COR-L47 (cell line): ENCODE measurements at places on chromosomes 4 and X.
A peak's percentile ranks its signal among the peaks of the same experiment; 100 is the strongest.

- DNase-seq, result no peak
Observed at GRCh38 chr4:175762582-175762981, 49.5 kb downstream of the GPM6A start.

GRCh38 chr4:27020603-27021002 lies 160.0 kb downstream of the STIM2 start:
- no peak for DNase-seq

DNA sequence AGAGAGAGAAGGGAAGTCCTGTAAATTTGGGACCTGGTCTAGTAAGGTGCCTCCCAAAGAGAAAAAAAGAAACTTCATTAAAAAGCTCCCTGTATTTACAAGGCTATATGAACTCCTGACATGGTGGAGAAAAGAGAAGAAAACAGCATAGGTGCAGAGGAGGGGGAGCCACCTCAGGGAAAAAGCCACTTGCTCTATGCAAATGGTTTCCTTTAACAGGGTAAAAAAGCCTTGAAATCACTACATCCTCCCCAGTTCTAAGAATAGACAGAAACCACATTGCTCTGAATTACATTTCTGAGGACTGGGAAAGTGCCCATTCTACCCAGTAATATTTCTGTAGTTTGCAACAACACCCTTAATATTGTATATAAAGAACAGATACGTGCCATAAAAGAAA lies 165.5 kb downstream of the KLF8 start:
- DNase-seq, result no peak

GRCh38 chr4:121698236-121698671 lies 1.5 kb upstream of the ANXA5 start:
- no peak for DNase-seq

DNA sequence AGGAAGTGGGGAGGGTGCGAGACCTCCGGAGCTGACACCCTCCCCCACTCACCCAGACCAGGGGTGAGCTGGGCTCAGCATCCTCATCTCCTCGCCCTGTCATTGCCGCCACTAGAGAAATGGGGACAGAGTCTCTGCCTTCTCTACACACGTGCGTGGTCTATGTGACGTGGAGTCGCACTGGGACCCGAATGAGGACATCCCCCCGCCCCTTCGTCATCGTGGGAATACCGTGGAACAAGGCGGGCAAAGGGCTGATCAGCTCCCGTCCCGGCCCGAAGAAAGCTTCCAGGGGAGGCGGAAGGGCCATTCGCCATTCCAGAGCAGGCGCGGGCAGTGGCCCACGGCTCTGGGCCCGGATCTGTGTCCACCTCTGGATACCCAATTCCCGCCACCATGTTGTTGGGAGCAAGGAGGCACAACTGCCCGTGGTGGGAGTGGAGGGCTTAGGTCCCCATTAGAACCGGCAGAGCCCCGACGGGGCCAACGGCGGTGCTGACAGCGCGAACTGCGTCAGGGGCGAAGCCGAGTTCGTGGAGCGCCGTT lies 12.0 kb downstream of the HMX1 start:
- DNase-seq, result no peak

DNA sequence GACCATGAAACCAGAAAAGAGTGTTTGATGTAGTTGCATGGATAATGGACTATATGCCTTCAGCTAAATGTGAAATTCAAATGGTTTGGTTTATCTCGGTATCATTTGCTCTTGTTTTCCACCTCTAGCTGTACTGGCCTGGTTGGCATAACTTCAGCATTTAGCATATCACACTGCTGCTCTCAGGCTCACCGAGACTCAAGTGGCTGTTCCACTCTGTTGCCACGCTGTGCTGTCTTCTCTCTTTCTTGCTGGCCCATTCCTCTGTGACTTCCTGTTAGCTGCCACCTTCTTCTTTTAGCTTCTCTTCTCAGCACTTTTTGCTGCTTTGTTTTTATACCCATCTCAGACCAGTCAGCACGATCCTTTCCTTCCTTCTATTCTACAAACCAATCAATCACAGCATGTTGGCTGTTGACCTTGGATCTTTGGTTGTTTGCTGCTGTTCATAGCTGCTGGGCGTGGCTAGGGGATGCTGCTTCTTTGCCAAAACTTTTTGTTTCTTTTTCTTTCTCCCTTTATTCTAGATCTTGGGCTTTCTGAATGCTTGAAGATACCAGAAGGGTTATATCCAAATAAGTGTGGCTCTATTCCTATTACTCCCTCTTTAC lies 24.0 kb downstream of the INTS6L start:
- no peak for DNase-seq

GRCh38 chrX:45888518-45888917 lies 656.7 kb downstream of the ZNF674 start:
- no peak for DNase-seq

DNA sequence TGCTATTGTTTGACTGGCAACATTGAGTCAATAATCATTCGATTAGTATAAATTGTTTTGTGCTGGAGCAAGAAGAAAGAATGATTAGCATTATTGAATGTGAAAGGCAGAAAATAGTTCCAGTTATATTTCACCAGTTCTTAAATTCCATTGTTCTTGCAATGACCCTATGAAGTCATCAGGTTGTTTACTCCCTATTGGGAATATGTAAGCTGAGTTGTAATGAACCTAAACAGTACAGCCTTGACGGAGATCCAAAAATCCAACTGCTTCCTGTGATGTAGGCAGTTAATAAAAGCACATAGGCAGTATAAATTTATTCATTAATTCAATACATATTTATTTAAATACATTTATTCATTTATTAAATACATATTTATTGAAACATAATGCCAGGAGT lies 947.5 kb downstream of the PCDH7 start:
- no peak for DNase-seq

DNA sequence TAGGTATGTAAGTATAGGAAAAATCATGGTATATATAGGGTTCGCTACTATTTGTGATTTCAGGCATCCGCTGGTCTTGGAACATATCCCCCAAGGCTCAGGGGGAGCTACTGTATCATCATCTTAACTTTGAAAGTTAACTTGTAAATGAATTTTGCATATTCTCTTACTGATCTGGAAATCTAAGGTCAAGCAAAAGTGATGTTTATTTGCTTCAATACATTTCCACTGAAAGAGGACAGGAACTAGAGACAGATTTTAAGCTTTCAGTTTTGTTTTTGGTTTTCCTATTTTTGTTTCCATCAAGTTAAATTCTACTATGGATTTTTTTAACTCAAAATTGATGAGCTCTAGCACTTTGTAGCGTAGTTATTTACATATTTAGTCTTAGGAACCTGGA lies 56.2 kb downstream of the NAF1 start:
- DNase-seq, result no peak

DNA sequence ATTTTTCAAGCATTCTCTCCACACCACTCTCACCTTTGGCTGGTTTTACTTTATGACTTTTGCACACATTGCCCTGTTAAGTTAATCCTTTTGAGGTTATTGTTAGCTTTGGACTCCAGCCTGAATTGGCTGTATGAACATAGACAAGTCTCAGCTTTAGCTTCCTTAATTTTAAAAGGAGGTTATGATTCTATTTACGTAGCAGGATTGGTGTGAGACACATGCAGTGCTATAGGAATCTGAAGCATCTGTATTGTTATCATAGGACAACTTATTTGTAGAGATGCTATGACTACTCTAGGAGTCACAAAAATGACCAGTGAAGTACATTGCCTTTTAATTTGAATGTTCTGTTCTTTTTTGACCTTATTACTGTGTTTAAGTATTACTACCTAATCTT lies 15.7 kb downstream of the PGAM4 start:
- DNase-seq, result no peak

- peak; percentile 77 for DNase-seq
Observed at GRCh38 chr4:140861359-140862176, 105.4 kb upstream of the TBC1D9 start.

- no peak for DNase-seq
Observed at GRCh38 chr4:121255986-121256750, 92.0 kb upstream of the TNIP3 start.

- no peak for DNase-seq
Observed at GRCh38 chrX:10169175-10169574, 12.4 kb downstream of the CLCN4 start.

GRCh38 chr4:6087669-6088341 lies 69.6 kb upstream of the C4orf50 start:
- peak; percentile 73 for DNase-seq

DNA sequence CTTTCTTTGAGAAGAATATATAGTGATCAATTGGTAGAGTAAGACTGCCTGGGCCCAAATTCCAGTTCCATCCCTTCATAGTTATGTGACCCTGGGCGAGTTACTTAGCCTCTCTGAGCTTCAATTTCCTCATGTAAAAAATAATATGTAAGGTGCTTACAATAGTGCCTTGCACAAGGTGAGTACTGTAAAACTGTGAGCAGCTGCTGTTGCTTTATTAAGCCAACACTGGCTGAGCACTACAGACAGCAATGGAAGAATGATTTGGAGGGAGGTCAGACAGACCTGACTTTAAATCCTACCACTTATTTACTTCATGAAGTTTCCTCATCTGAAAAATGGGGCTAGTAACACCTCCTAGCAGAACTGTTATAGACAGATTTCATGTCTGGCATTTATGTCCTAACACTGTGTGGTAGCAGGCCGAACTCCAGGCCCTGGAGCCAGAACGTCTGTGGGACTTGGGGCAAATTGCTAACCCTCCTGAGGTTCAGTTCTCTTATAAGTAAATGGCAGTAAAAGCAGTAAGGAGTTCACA lies 53.8 kb downstream of the RNF150 start:
- no peak for DNase-seq

- no peak for DNase-seq
Observed at GRCh38 chr4:185227131-185227551, 17.7 kb downstream of the SNX25 start.

GRCh38 chrX:17242470-17242869 lies 132.5 kb upstream of the NHS start:
- DNase-seq, result peak; percentile 73

GRCh38 chr4:6245246-6246169 lies 24.1 kb upstream of the WFS1 start:
- DNase-seq, result no peak

DNA sequence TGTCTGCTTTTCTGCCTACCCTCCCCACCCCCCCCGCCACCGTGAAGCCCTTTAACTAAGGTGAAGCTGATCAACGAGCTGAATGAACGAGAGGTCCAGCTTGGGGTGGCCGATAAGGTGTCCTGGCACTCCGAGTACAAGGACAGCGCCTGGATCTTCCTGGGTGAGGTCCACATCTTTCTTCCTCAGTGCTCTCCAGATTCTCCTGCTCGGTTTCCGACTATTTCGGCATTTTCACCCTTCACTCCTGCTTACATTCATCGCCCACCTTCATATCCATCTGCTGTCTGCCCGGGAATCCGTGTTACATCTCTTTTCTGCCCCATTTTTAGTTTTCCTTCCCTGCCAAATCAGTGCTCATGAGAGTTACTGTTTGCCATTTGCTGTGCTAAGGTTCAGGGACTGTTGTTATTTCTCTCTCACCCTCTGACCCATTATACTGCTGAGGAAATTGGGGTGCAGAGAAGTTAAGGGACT lies 459 bp downstream of the RBMX2 start:
- no peak for DNase-seq

- no peak for DNase-seq
Observed at GRCh38 chrX:41055740-41056139, 29.5 kb upstream of the USP9X start.

GRCh38 chr4:146470604-146471003 lies 51.1 kb downstream of the SLC10A7 start:
- DNase-seq, result no peak

GRCh38 chr4:36026348-36026880 lies 217.9 kb downstream of the ARAP2 start:
- DNase-seq, result peak; percentile 44
